ENCODE measurements at places on chromosomes 11 and 22. TPM values are rescaled to one million over a fixed set of nuclear protein-coding genes. Genes with fewer than 3 reads are reported as not detected.

The SERPING1 gene
- 7.3 TPM for total RNA-seq

DNA sequence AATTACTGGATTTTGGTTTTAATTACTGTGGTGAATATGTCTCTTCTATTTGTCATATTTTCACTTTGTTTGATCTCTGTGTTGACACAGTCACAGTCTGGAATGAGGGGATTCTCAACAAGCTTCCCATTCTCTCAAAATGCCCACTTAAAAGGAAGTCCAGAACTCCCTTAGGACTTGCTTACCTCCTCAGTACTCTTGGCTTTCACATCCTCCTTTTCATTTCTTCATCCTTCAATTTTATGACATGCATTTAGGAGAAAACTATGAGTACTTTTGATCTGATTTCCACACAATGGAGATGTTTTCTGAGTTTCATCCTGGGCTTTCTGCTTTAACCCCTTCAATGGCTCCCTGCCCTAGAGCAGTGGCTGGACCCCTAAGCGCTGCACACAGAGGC is 49.3 kb upstream of the FLI1 start:
- DNase-seq, result no peak

GRCh38 chr11:67456068-67456705 is 1.0 kb downstream of the CABP4 start:
- no peak for DNase-seq

- no peak for DNase-seq
Measured at GRCh38 chr22:24178502-24179440, 2.5 kb upstream of the SUSD2 start.

The ZBTB16 gene
- 3.7 TPM for total RNA-seq

GRCh38 chr11:102763440-102763839 is 17.0 kb downstream of the MMP10 start:
- DNase-seq, result no peak

The FOLR1 gene
- total RNA-seq, result not detected

The ABTB2 gene
- 2.4 TPM for total RNA-seq

DNA sequence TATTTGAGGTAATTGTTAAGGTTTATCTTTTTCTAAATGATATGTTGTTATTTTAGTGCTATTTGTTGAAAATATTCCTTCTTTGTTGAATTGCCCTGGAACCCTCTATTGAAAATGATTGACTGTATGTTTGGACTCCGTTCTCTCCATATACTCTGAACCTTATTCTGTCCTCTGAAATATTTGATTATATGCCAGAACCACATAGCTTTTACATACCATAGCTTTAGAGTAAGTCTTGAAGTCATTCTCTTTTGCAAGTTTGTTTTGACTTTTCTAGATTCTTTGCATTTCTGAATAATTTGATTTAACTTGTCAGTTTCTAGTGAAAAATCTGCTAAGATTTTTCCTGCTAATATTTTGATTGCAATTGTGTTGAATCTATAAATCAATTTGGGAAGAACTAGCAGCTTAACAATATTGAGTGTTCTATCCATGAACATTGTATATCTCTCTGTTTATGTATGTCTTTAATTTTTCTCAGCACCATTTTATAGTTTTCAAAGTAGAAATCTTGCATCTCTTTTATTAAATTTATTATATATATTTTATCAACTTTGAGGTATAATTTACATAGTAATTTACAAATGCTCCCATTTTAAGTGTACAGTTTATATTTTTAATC is 51.7 kb upstream of the PITPNB start:
- no peak for DNase-seq

- no peak for DNase-seq
Measured at GRCh38 chr22:27028093-27028492, 370.7 kb downstream of the MIAT start.

DNA sequence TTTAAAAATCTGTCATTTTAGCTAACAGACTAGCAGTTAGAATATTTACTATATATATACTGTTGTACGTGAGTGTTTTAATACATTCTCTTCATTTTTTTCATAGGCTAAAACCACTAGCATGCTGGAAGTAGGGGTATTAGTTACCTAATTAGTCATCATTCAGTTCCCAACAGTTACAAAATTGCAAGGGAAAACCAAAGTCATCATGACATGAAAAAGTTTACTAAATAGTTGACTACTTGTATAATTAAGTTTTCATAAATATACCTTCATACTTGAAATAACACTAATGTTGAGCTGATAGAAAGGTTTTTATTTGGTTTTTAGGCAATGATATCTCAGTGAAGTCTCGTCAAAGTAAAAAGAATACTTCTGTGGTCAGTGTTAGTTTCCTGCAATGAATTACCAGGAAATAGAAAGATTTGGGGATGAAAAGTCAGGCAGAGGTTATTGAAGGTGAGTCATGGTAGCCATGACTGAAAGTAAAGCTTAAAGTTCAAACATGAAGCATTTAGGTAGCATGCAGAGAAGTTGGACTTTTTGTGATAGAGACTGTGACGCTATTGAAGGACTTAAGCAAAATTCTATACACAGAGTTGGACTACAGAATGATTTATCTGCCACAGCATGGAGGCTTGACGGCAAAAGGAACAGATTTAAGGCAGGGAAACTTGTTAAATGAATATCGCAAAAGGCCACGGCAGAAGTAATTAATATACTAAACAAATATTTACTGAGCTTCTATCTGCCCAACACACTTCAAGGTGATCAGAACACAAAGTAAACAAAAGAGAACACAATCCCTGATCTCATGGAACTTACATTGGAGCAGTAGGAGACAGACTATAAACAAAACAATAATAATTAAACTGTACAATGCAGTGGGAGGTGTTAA is 828.1 kb upstream of the FAT3 start:
- no peak for DNase-seq

DNA sequence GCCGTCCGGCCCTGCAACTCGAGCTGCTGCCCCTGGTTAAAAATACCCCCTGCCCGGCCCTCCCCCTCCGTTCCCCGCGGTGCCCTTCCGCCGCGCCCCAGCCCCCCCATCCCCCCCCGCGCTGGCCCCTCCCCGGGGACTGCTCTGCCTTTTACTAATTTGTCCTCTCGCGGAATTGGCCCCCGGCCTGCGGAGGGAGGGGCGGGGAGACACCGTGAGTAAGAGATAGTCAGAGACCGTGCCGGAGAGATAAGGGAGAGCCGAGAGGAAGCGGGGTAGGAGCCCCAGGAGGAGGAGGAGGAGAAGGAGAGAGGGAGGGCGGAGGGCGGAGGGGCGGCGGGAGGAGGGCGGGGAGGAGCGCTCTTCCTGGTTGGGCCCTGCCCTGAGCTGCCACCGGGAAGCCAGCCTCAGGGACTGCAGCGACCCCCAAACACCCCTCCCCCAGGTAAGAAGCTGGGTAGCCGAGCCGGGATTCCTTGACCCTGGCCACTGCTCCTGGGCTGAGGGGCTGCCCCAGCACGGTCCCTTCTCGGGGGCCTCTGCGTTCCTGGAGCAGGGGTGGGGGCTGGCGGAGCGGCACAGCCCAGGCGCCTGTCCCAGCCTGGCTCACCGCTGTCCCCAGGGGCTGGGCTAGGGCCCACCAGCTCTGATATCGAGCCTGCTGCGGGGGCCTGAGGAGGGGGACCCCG is at the start of gene CAPN1:
Gene CAPN1 (plus strand): TSS at position 360 of the 689 bp plus-strand sequence. CDS start 774 bp downstream, outside the sequence.
- DNase-seq, result peak; percentile 63

DNA sequence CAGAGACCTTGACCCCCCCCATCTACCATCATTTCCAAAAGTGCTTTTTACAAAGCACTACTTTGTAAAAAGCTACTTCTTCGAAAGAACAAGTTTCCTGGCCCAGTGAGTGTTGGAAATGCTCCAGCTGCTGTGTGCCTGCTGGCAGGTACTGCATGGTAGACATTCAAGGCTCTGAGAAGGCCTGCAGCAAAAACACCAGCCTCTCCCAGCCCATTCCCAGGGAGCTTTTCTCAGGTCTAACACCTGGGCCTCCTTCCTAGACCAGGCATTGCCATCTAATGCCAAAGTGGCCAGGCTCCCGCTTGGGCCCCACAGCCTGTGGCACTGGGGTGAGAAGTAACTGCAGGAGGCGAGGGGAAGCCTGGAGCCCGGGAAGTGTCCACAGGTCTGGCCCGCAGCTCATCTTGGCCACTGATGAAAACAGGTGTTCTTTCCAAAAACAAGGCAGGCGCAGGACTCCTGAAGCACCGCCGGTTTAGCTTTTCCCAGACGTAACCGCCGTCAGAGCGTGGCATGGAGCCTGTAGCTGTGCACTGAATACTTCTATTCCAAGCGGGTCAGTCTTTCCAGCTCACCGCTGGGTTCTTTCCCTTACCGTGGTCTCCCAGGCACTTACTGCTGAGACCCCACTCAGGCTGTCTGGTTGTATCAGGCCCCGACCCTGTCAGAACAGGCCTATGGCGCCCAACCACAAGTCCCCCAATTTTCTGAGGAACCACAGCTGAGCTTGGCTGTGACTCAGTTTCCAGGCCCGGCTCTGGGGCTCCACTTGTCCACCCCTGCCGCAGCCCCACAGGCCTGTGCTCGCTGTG is 1.2 kb upstream of the TCIRG1 start:
- DNase-seq, result no peak

DNA sequence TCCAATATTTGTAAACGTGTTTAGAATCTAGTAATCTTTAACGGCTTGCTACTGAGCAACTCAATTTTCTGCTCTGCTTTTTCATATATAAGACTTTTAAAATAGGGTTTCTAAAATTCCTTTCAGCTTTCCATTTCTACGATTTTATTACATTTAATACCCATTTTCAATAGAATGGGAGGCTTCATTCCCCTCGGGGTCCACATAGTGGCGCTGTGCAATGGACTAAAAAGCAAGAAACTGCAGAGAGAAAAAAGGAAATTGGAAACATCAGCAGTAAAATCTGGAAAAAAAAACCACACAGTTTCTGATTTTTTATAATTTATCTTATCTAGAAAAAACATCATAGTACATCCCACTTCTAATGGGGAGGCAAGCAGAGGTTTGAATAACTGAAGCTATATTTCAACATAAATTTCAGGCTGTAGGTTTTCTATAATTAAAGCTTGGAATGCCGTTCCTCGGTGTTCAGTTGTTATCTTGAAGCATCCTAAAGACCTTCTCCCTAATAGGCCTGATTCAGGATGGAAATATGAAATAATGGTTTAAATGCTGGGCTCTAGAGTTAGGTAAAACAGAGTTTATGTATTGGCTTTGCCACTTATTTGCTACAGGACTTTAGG is 18.7 kb upstream of the JHY start:
- DNase-seq, result peak; percentile 29

DNA sequence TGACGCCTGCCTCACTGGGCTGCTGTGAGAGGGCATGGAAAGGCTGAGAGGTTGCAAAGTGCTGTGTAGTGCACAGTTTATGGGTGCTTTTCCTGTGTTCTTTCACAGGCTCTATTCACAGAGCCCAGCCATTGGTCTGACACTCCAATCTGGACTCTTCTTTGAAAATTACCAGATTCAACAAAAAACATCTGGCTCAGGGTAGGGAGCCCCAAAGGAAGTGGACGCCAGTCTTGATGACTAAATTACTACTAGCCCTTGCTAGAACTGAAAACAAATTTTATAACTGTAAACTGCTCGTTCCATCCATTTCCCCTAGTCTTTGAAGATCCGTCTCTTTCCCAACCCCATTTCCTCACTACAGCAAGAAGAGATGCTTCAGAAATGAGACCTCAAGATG is 178.6 kb downstream of the TENM4 start:
- no peak for DNase-seq

DNA sequence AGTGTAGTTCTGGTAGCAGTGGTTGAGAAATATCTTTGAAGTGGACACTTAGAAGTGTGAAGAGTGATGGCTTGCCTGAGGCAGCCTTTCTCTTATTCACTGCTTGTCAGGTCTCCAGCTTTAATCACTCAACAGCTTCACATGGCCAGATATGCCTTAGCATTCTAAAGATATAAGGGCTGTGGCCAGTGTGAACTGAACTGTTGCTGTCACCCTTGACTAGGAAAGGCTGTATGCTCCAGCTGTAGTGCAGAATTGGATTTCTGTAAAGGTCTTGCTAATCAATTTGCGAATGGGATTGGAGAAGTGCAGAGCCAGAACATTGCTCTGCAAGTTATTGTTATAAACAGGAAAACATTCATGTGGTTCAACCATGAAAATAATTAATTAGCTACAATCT is 266.7 kb downstream of the TMEM135 start:
- DNase-seq, result no peak

The WBP2NL gene
- 4.5 TPM for total RNA-seq

Measured in frontal cortex (tissue), 4 donors.